ENCODE measurements at places on chromosomes 4 and X.

DNA sequence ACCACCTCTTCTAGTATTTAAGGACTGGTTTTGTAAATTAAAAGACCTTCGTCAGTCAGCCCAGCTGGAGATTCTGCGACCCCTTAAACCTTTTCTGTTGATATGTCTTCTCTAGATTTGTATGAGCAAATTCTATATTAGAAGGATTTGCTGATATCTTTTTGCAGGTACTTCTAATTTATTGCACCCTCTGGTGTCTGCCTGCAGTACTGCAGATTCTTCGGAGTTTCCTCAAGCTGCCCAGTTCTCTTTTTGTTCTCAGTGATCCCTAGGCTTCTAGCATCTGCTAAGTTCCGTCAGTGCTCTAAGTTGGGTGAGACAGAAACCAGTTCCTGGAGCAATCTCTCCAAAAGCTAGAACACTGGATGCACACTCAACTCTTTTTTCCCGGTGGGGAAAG lies 545.2 kb downstream of the C4orf33 start:
- no peaks in the 10 kb centered on the region for H3K4me1 ChIP-seq
- no peaks in the 10 kb centered on the region for H3K36me3 ChIP-seq
- H3K27me3 ChIP-seq = no peaks in the 10 kb centered on the region

- no peak overlapping the region for H3K27ac ChIP-seq
- no peak overlapping the region for H3K4me3 ChIP-seq
- H3K27me3 ChIP-seq = no peaks in the 10 kb centered on the region
- peaks cover 11% of the 10 kb centered on the region for H3K4me1 ChIP-seq
- H3K36me3 ChIP-seq = no peaks in the 10 kb centered on the region
- DNase-seq = no peak
These were observed 221.3 kb downstream of the STIM2 start for GRCh38 chr4:27081675-27082586.

GRCh38 chr4:8558080-8558960 lies 21.9 kb upstream of the GPR78 start:
- DNase-seq = no peak
- no peaks in the 10 kb centered on the region for H3K27me3 ChIP-seq
- H3K4me3 ChIP-seq = no peak overlapping the region

GRCh38 chrX:57528670-57529255 lies 63.0 kb upstream of the ZXDB start:
- H3K27ac ChIP-seq = no peak overlapping the region
- H3K36me3 ChIP-seq = no peaks in the 10 kb centered on the region
- DNase-seq = no peak
- no peaks in the 10 kb centered on the region for H3K4me1 ChIP-seq
- H3K4me3 ChIP-seq = no peak overlapping the region

GRCh38 chr4:61532336-61533000 lies 332.3 kb downstream of the ADGRL3 start:
- H3K36me3 ChIP-seq = no peaks in the 10 kb centered on the region
- no peaks in the 10 kb centered on the region for H3K27me3 ChIP-seq
- H3K27ac ChIP-seq = no peak overlapping the region
- no peak overlapping the region for H3K4me3 ChIP-seq
- no peaks in the 10 kb centered on the region for H3K4me1 ChIP-seq
- DNase-seq = no peak

GRCh38 chrX:72094894-72095293 lies 36.8 kb downstream of the RTL5 start:
- H3K4me3 ChIP-seq = no peak overlapping the region
- DNase-seq = no peak
- no peaks in the 10 kb centered on the region for H3K27me3 ChIP-seq
- no peak overlapping the region for H3K27ac ChIP-seq
- no peaks in the 10 kb centered on the region for H3K36me3 ChIP-seq

- H3K36me3 ChIP-seq = no peaks in the 10 kb centered on the region
- no peak overlapping the region for H3K27ac ChIP-seq
- H3K4me3 ChIP-seq = no peak overlapping the region
- no peaks in the 10 kb centered on the region for H3K27me3 ChIP-seq
- no peaks in the 10 kb centered on the region for H3K4me1 ChIP-seq
These were observed 693.5 kb upstream of the TENM3 start for GRCh38 chr4:181549576-181550188.

GRCh38 chr4:74112399-74113105 lies 13.6 kb upstream of the CXCL2 start:
- no peak overlapping the region for H3K27ac ChIP-seq
- H3K4me1 ChIP-seq = peaks cover 4% of the 10 kb centered on the region
- no peak for DNase-seq
- H3K4me3 ChIP-seq = no peak overlapping the region

- DNase-seq = no peak
- no peaks in the 10 kb centered on the region for H3K4me1 ChIP-seq
- H3K4me3 ChIP-seq = no peak overlapping the region
- H3K27ac ChIP-seq = no peak overlapping the region
These were observed 515.1 kb downstream of the TECRL start for GRCh38 chr4:63894161-63894560.

DNA sequence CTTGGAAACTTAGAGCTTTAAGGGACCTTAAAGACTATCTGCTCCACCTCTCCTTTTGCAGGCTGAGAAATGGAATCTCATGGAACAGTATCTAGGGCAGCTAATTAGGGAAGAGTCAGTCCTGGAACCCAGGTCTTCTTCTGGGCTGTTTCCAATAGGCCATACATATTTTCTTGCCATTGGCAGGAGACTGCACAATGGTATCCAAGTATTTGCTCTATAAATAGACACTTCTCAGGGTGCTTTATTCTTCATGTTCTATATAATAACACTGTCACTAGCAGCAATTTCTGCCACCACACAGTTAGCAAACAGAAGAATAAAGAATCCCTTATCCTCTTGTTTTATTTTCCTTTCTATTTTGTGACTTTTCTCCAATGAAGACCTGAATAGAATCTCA lies 291.7 kb downstream of the C4orf33 start:
- no peak overlapping the region for H3K4me3 ChIP-seq
- no peaks in the 10 kb centered on the region for H3K36me3 ChIP-seq
- H3K27me3 ChIP-seq = no peaks in the 10 kb centered on the region
- no peak overlapping the region for H3K27ac ChIP-seq

DNA sequence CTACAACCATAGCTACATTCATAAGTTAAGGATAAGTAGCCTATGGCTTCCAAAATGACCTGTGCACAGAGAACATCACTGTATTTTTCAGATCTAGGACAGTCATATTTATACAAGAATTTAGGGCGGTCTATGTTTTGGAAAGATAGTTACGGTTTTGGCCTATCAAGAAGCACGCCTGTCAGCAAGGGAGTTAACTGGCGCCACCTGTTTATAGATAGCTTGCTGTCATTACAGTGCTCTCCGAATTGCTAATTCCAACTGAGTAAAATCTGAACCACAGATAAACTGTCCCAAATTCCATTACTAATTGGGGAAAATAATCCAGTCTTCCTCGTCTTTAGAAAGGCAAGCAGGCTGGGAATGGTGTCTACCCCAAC lies 646 bp downstream of the ABCB7 start:
- H3K4me3 ChIP-seq = peak overlapping the region; percentile 46
- no peaks in the 10 kb centered on the region for H3K27me3 ChIP-seq
- peak overlapping the region; percentile 82 for H3K27ac ChIP-seq
- H3K36me3 ChIP-seq = no peaks in the 10 kb centered on the region

GRCh38 chr4:108620933-108621905 lies 843 bp downstream of the RPL34 start:
- peak overlapping the region; percentile 76 for H3K27ac ChIP-seq
- no peaks in the 10 kb centered on the region for H3K4me1 ChIP-seq
- DNase-seq = no peak
- no peaks in the 10 kb centered on the region for H3K27me3 ChIP-seq
- H3K4me3 ChIP-seq = peak overlapping the region; percentile 90
- H3K36me3 ChIP-seq = no peaks in the 10 kb centered on the region

DNA sequence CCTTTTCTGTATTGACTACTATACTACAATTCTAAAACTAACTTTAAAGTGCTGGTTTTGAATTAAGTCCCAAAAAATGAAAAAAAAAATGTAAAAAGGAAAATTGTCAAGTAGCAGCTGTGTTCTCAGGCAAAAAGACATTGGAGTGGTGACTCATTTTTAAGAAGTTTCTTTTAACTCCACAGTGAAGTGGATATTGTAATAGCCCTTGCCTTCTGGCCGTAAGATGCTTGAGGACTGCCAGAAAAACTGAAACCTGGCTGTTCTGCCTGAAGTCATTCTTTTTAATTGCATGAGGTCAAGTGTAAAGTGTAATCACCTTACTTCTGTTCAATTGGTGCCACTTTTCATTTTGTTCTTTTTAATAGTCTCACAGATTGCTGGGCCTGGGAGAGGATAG lies 28.9 kb downstream of the SPANXD start:
- H3K36me3 ChIP-seq = no peaks in the 10 kb centered on the region
- no peak overlapping the region for H3K4me3 ChIP-seq
- DNase-seq = no peak
- no peaks in the 10 kb centered on the region for H3K27me3 ChIP-seq

DNA sequence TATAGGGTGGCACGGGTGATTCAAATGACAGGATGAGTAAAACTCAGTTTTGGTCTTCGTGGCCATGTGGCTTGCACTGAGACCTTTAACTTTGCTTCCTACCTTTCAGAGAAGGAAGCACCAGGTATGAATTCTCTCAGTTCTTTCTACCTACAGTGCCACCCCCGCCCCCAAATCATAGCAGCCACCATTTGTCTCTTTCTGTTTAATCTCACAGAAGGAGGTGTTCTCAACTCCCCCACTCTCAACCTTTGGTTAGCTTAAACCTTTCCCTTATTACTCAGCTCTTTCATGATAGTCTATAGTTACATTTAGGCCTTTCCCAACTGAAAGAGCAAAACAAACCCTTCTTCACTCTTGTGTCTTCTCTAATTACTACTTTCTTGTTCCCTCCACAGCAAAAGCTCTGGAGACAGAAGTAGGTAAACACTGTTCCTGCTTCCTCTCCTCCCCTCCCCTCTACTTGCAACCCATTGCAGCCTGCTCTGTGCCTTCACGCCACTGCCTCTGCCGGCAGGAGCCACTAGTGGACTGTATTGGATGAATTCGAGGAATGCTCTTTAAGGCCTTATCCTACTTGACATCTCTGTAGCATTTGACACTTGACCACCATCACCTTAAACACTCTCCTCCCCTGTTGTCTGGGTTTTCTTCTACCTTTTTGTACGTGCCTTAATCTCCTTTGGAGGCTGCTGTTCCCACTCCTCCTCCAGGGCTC lies 123.7 kb downstream of the AFF1 start:
- no peak overlapping the region for H3K4me3 ChIP-seq
- no peaks in the 10 kb centered on the region for H3K4me1 ChIP-seq
- no peaks in the 10 kb centered on the region for H3K27me3 ChIP-seq
- no peaks in the 10 kb centered on the region for H3K36me3 ChIP-seq
- no peak for DNase-seq
- H3K27ac ChIP-seq = no peak overlapping the region

GRCh38 chr4:82099928-82100579 lies 273.7 kb downstream of the HNRNPD start:
- no peaks in the 10 kb centered on the region for H3K36me3 ChIP-seq
- no peaks in the 10 kb centered on the region for H3K4me1 ChIP-seq
- no peaks in the 10 kb centered on the region for H3K27me3 ChIP-seq
- no peak for DNase-seq
- no peak overlapping the region for H3K27ac ChIP-seq
- no peak overlapping the region for H3K4me3 ChIP-seq

- H3K27ac ChIP-seq = no peak overlapping the region
- H3K4me3 ChIP-seq = no peak overlapping the region
- no peaks in the 10 kb centered on the region for H3K27me3 ChIP-seq
- no peak for DNase-seq
- no peaks in the 10 kb centered on the region for H3K36me3 ChIP-seq
These were observed 55.3 kb downstream of the MANBA start for GRCh38 chr4:102705391-102705935.

- no peak overlapping the region for H3K27ac ChIP-seq
- no peak overlapping the region for H3K4me3 ChIP-seq
- H3K27me3 ChIP-seq = no peaks in the 10 kb centered on the region
- no peak for DNase-seq
These were observed 671.8 kb downstream of the GALNTL6 start for GRCh38 chr4:172485007-172485406.

DNA sequence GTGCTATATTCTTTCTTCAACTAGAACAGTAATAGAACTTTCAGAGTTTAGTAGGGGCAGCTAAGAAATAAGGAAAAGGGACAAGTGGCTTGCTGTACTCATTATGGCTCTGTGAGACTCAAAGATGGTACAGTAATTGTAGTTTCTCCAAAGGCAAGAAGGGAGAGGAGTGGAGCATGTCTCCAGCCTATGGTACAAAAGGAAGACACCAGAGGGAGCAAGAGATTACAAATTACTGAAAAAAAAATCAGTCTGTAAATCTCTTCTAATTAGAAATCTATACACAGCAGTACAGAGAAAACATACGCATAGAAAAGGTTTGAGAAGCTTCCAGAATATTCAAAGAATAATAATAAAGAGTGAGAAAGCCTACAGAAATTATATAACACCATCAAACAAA lies 61.4 kb downstream of the KLHL4 start:
- no peaks in the 10 kb centered on the region for H3K36me3 ChIP-seq
- H3K27me3 ChIP-seq = no peaks in the 10 kb centered on the region
- no peak overlapping the region for H3K27ac ChIP-seq
- no peak overlapping the region for H3K4me3 ChIP-seq

GRCh38 chr4:154534296-154534695 lies 15.9 kb downstream of the PLRG1 start:
- no peak overlapping the region for H3K4me3 ChIP-seq
- peaks cover 34% of the 10 kb centered on the region for H3K36me3 ChIP-seq
- no peak for DNase-seq
- no peaks in the 10 kb centered on the region for H3K4me1 ChIP-seq
- no peaks in the 10 kb centered on the region for H3K27me3 ChIP-seq

DNA sequence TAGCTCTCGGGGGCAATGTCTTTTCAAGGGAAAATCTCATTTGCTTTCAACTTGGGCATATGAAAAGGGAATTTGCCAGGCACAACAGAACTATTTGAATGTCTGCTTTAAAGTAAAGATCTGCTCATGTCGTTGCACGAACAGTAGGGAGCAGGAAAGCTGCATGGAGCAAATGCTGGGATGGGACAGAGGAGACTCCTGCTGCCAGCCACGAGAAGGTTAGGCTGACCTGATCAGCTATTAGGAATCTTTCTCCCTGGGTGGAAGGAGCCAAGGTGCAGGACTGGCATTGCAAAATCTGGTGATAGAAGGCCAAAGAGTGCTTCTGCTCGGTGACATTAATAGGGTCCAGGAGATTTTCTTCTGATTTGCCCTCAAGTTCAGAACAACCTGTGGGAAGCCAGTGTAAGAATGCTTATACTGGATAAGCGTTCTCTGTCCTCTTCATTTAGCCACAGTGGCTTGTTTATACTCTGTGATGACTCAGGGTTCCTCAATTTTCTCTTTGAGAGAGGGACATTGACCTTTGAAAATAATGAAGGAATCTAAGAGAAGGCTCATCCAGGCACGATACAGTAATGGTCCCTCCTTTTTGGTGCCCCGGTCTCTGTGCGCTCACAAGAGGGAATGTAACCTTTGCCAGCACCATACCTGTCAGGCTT lies 22.9 kb downstream of the FHL1 start:
- no peaks in the 10 kb centered on the region for H3K4me1 ChIP-seq
- no peak for DNase-seq
- H3K36me3 ChIP-seq = no peaks in the 10 kb centered on the region
- H3K27ac ChIP-seq = peak overlapping the region; percentile 80

All from Peyer's patch (tissue), 4 donors.